ENCODE measurements at places on chromosomes 16 and 17.
A peak's percentile ranks its signal among the peaks of the same experiment; 100 is the strongest.

GRCh38 chr16:59305850-59306249, 571.7 kb upstream of the GOT2 start:
- DNase-seq = no peak

GRCh38 chr17:76252040-76252954, 12.0 kb upstream of the RNF157 start:
- DNase-seq = peak; percentile 42

- DNase-seq = no peak
These were observed 21.2 kb downstream of the ADAD2 start for GRCh38 chr16:84212154-84212553.

DNA sequence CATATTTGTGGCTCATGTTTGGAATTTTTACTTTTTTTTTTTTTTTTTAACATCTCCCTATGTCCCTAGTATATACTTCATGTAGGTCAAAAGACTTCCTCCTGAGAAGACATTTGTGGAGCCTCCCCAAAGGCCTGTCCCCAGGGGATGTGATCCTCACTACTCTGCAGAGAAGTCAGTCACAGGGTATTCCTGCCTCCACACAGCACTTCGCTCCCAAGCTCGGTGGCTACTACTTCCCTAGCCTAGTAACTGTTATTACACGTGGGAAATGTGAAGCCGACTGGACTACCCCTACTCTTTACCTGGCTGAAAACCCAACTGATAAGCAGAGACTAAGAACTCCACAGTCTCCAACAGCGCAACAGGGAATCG, 116.8 kb downstream of the HIC1 start:
- DNase-seq = no peak

DNA sequence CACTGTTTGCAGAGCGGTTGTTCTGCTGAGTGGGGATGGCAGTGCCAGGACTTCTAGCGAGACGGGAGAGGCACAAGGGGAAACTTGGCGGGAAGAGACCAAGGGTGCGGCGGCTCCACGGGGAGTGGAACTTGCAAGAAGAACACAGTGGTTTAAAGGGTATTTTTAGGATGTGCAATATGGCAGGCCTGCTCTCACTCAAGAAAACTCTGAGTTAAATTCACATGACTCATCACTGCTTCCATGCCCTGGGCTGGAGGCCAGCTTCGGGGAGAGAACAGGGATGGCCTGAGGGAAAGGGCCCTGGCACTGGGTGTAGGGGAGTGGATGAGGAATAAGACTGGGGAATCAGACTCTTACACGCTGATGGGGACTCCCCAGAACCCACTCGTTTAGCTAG, 13.3 kb upstream of the CD300LD start:
- no peak for DNase-seq
